ENCODE measurements at places on chromosomes 3 and 15.

GRCh38 chr3:6526321-6526720 lies 334.6 kb upstream of the GRM7 start:
- no peak for DNase-seq

- no peak for DNase-seq
Measured at GRCh38 chr15:53762916-53763315, 3.5 kb upstream of the WDR72 start.

DNA sequence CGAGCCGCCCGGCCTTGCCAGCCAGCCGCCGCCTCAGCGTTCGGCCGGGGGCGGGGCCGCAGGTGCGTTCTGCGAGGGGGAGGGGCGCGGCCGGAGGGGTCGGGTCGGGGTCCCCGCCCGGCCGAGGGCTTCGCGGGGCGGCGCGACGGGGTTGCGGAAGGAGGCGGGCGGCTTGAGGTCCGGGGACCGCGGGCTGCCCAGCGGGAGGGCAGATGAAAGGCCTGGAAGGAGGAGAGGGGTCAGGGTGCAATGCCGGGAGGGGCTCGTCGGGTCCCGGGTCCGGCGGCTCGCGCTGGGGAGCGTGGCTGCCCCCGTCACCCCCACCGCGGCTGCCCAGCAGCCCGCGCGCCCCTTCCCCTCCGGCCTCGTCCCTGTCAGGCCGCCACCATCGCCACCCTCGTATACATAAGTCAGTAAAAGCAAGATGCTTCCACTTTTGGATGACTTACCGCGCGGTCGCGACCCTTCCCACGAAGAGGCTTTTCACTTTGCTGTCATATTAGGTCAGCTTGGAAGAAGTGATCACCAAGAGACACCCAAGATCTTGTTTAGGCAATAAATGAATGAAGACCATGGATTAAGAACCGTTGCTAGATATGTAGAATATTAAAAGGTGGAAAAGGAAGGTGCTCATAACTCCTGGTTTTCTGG lies 620 bp upstream of the ANP32A start:
- no peak for DNase-seq

DNA sequence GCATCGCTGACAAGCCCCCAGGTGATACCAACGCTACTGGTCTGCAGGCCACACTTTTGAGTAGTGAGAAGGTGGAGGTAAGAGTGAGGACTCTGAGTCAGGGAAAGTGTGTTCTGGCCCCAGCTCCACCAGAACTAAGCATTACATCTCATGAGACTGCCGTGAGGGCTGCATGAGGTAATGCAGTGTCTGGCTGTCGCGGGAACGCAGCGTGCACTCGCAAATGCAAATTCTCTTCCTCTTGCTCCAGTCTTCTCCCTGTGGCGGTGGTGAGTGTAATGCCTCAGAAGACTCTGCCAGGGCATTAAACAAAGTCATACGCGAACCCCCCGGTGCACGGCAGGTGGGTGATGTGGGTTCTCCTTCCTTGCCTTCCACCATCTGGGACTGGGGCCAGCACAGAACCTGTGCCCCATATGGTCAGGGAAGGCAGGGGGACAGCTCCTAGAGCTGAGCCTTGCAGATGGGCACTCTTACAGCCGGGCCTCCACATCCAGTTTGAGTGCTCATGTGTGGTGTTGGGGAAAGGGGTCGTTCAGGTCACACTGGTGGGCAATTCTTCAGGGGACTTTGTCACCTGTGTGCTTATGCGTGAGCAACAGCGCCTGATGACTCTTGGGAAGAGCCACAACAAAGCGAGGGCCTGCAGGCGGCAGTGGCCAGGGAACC lies 175.8 kb downstream of the XXYLT1 start:
- DNase-seq, result no peak

GRCh38 chr3:158768881-158769543 lies 32.8 kb upstream of the MFSD1 start:
- DNase-seq, result no peak

GRCh38 chr3:181709537-181710279 lies 2.0 kb upstream of the SOX2 start:
- peak; percentile 14 for DNase-seq

DNA sequence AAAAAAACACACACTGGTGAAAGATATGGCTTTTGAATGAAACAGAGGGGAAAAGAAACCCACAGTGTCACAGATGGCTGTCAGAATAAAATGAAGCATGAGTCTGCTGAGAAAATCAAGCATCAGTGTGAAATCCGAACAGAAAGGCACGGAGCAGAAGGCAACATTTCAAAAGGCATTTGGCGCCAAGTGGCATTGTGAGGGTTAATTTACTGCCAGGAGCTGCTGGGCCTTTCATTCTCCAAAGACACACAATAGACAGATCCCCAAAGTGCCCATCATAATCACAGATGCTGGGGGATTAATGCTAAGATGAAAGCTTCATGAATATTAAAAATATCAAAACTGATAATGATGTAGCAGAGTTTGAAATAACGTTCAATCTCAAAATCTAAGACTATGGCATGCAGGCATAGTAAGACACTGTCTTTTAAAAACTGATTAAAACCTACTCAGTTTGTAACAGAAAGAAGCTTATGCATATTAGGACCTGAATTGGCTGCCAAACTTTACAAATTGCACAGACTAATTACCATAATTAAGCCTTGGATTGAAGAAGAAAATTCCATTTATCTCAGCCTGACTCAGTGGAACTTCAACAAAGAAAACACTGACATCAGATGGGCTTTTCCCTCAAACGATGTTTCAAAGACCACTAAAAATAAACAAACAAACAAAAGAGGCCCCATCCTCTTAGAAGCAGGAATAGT lies 589.2 kb downstream of the ROBO1 start:
- DNase-seq, result no peak

DNA sequence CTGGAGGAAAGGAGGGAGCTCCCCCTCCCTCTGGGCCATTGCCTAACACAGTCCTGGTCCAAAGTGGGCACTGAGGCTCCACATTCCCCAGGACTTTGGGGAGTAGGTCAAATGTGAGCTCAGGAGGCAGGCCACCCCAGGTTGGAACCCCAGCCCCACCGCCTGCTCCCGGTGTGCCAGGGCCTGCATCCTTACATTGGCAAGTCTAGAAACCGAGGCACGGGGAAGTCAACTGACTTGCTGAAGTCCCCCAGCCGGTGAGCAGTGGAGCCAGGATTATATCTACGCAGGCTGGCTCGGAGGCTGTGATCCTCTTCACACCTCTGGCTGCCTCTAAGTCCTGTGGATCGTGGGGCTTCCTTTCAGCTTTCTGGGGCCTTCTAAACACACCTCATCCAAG lies 48.7 kb downstream of the RHCG start:
- no peak for DNase-seq

GRCh38 chr3:127825756-127826155 lies 3.4 kb upstream of the MGLL start:
- no peak for DNase-seq

DNA sequence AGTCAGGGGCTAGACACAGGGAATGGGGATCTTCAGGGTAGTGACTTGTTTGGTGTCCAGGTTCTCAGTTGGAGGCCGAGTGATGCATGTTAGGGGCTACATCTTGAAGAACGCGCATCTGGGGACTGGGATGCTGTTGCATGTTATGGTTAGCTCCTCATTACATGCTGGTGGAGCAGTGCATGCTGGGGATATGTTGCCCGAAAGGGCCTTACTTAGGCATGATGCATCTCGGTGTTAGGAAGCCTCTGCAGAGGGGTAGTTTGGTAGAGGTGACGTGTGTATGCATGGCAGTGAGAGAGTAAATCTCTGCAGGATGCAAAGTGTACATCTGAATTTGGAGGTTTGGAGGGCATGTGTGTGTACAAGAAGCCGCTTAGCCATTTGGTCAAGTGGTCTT lies 2.4 kb downstream of the EIF4G1 start:
- no peak for DNase-seq

DNA sequence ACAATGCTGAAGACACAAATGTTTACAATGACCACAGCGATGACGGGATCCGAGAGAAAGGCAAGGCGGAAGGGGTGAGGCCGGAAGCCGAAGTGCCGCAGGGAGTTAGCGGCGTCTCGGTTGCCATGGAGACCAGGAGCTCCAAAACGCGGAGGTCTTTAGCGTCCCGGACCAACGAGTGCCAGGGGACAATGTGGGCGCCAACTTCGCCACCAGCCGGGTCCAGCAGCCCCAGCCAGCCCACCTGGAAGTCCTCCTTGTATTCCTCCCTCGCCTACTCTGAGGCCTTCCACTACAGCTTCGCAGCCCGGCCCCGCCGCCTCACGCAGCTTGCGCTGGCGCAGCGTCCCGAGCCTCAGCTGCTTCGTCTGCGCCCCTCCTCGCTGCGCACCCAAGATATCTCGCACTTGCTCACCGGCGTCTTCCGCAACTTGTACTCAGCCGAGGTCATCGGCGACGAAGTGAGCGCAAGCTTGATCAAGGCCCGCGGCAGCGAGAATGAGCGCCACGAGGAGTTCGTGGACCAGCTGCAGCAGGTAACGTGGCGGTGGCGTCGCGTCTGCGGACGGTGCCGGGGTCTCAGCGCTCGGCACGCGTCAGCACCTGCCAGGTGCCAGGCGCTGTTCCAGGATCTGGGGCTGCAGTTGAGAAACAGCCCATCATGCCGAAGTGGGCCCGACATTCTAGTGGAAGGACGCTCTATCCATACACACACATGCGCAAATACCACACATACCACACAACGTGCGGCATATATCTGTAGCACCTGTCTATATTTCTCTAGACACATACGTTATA lies at the start of gene DLEC1:
Gene DLEC1, plus strand, starts transcription at position 108 of the 798 bp plus-strand sequence. Its CDS starts 18 bp downstream, at position 126.
- no peak for DNase-seq

DNA sequence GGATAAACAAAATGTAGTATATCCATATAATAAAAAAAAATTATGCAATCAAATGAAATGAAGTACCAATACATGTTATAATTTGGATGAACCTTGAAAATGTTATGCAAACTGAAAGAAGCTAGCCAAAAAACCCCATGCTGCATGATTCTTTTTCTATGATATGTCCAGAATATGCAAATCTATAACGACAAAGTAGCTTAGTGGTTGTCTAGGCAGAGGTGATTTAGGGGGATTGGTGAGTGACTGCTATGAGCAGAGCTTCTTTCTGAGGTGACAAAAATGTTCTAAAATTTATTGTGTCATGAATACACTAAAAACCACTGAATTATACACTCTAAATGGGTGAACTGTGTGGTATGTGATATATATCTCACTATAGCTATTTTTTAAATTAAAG lies 324.6 kb downstream of the CTNNB1 start:
- DNase-seq, result no peak

GRCh38 chr3:115857518-115858136 lies 234.3 kb downstream of the GAP43 start:
- no peak for DNase-seq

- no peak for DNase-seq
Measured at GRCh38 chr3:60325610-60326170, 925.6 kb downstream of the FHIT start.

DNA sequence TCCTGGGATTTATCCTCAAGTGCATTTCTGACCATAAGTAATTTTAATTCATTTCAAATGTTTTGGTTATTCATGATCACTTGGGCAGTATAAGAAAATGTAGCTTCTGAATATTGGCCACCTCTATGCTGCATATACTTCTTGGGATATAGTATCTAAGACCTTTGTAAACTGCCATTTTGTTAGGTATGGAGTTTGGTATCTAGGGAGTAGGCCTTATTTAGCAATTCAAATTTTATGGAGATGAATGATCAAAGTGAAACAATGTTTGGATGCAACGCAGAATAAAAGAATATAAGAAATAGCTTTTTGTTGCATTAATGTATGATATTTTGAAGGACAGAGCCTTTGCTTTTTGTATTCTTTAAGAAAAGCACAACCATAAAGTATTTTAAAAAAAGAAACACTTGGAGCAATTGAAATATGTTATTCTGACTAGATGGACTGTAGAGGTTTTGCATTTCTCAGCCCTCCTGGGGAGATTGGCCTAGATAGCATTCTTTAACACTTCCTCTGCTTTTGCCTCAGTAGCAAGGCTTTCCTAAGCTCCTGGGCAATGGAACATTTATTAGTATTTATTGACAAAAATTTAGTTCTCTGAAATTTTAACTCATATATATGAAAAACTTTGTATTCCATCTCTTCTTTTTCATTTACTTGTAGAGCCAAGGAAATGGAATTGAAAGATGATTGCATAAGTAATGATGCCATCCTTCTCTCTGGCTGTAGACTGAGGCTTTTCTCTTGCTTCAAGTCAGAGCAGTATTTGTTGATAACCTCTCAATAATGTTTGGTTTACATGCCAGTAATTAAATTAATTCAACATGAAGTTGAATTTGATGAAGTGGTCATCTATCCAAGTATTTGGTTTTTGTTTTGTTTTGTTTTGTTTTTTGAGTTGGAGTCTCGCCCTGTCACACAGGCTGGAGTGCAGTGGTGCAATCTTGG lies 61.8 kb upstream of the UTS2B start:
- no peak for DNase-seq

DNA sequence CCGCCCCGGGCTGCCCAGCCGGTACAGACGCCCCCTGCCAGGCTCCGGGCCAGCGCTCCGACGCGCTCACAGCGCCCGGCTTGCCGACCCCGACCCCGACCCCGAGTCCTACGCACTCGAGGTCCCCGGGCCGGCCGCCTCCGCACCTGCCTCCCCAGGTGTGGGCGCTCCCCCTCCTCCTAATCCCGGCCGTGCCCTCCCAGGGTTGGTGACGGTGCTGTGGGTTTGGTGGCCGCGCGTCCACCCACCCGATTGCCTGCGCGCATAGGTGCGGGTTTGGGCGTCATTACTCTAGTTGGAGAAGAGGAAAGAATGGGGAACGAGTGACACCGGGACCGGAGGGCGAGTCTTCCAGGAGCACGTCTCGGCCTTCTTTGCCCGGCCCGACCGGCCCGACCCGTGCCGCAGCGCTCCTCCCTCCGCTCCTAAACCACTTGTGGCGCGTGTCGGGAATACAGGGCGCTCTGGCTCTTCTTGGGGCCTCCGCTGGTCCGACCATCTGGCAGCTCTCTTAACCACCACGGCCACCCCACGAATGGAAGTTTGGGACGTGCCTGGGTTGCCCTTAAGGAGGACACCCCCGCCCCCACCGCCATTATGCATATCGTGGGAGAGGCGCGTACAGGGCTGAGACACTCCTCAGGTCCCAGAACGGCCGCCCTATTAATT lies 810 bp upstream of the THRB start:
- DNase-seq, result no peak

GRCh38 chr3:133860519-133860918 lies 35.2 kb downstream of the RAB6B start:
- DNase-seq, result no peak

DNA sequence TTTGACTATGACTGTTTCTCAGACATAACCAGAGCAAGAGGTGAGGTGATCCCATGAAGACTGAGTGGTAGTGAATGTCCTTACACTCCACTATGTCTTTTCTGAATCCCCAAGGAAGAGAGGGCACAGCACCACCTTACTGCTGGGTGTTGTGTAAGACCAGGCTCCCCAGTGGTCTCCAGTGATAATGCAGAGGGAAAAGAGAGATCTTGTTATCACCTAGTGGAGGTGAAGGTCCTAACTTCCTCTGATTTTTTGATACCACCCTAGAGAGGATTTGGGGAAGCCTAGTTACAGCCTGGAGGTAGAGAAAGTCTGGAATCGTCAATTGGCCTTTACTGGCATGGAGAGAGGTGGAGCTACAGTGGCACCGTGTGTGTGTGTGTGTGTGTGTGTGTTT lies 288.0 kb upstream of the BCHE start:
- no peak for DNase-seq

GRCh38 chr15:79296583-79296982 lies 14.1 kb downstream of the ANKRD34C start:
- DNase-seq, result no peak
